Esophagus muscularis mucosa (tissue), 4 donors: ENCODE measurements at places on chromosomes 6 and 20. TPM values are rescaled to one million over a fixed set of nuclear protein-coding genes. Genes with fewer than 3 reads are reported as not detected.
A peak's percentile ranks its signal among the peaks of the same experiment; 100 is the strongest.

DNA sequence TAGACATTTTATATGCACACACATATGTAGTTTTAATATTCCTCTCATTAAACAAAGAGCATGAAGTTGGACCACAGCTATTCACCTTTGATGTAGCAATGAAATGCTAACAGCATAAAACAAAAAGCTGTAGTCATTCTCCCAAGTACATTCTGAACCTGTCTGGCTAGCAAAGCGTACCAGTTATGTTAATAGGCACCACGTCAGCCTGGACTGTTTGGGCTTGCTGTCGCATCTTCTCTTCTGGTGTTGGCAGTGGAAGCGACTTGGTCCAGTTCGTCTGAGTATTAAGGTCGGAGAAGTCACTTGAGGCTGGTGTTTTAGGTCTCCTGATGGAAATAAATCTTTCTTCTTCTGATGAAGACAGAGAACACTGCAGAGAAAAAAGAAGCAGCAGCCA lies 42.8 kb downstream of the HEBP2 start:
- no peaks in the 10 kb centered on the region for H3K27me3 ChIP-seq
- no peak overlapping the region for H3K27ac ChIP-seq
- no peaks in the 10 kb centered on the region for H3K4me1 ChIP-seq
- peaks cover 5% of the 10 kb centered on the region for H3K36me3 ChIP-seq

- H3K27ac ChIP-seq, result peak overlapping the region; percentile 54
- H3K4me3 ChIP-seq, result peak overlapping the region; percentile 49
- peaks cover 14% of the 10 kb centered on the region for H3K4me1 ChIP-seq
- no peaks in the 10 kb centered on the region for H3K27me3 ChIP-seq
- no peaks in the 10 kb centered on the region for H3K36me3 ChIP-seq
Measured at GRCh38 chr6:33160728-33161344, 31.4 kb downstream of the COL11A2 start.

DNA sequence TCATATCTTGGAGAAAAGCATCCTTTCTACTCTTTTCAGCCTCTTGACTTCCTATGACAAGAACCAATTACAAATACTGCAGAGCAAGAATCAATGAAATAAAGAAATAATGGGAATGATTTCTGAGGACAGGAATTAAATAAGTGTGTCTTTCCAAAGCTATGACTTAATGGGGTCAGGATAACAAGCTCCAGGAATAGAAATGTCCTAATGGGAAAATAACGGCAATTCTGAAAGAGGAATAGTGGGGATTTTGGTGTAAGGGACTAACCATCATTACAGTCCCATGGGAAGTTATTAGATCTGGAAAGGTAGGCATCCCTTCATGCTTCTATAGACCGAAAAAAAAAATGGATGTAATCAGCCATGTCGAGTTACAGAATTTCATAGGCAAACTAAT lies 28.2 kb upstream of the SNAP25 start:
- H3K36me3 ChIP-seq, result no peaks in the 10 kb centered on the region
- H3K4me1 ChIP-seq, result no peaks in the 10 kb centered on the region
- no peak for DNase-seq

TMEM151B gene
- 0.50 TPM for total RNA-seq

GPLD1 gene
- total RNA-seq, result 4.0 TPM

LY6G5C gene
- total RNA-seq, result not detected
